Smooth muscle cell of the coronary artery (primary cell): ENCODE measurements at places on chromosomes 11 and 22. TPM values are rescaled to one million over a fixed set of nuclear protein-coding genes. Genes with fewer than 3 reads are reported as not detected.

Gene JAML
- not detected in 2 replicates for total RNA-seq

Gene CYB5R2
- total RNA-seq: 1.8 and 17.0 TPM in 2 replicates

Gene APOA5
- total RNA-seq: not detected in 2 replicates

Gene NXPE1
- not detected in 2 replicates for total RNA-seq

Gene CRYBA4
- total RNA-seq: not detected in 2 replicates

Gene ACRV1
- total RNA-seq: not detected in 2 replicates

Gene PRRG4
- under 0.01 TPM in 1 of 2 replicates, not detected in the other for total RNA-seq

Gene P2RX6
- total RNA-seq: 0.47 and 0.68 TPM in 2 replicates

Gene UBE2L6
- total RNA-seq: 37.1 and 111 TPM in 2 replicates

Gene DNAJB7
- not detected in 2 replicates for total RNA-seq

Gene ZBTB16
- 0.12 TPM in 1 of 2 replicates, not detected in the other for total RNA-seq

Gene VSIG2
- total RNA-seq: not detected in 2 replicates

Gene OR10A6
- total RNA-seq: not detected in 2 replicates

Gene C11orf86
- total RNA-seq: not detected in 2 replicates

Gene OR52I2
- not detected in 2 replicates for total RNA-seq

Gene IFTAP
- total RNA-seq: 31.8 and 34.9 TPM in 2 replicates

Gene ARHGAP8
- total RNA-seq: 0.15 and 0.23 TPM in 2 replicates

Gene B3GAT1
- total RNA-seq: not detected in 2 replicates

Gene CBL
- total RNA-seq: 2.5 and 3.9 TPM in 2 replicates

Gene MS4A3
- not detected in 2 replicates for total RNA-seq

Gene SLC17A6
- total RNA-seq: not detected in 2 replicates

Gene OR51B2
- total RNA-seq: 0.12 TPM in 1 of 2 replicates, not detected in the other

Gene MOV10L1
- total RNA-seq: 0.23 and 16.9 TPM in 2 replicates

Gene F2
- 0.08 TPM in 1 of 2 replicates, not detected in the other for total RNA-seq

Gene OR9G4
- total RNA-seq: not detected in 2 replicates

Gene TOP3B
- total RNA-seq: 13.9 and 14.7 TPM in 2 replicates

Gene SCN4B
- not detected in 2 replicates for total RNA-seq

Gene RRAS2
- total RNA-seq: 47.6 and 96.4 TPM in 2 replicates

Gene HOATZ
- not detected in 2 replicates for total RNA-seq
